ENCODE measurements at places on chromosomes 12 and 14.

- no peak for DNase-seq
Observed at GRCh38 chr12:26823390-26823789, 9.6 kb downstream of the ITPR2 start.

GRCh38 chr14:95261616-95262510 lies 57.8 kb downstream of the CLMN start:
- no peak for DNase-seq

GRCh38 chr14:83071888-83072501 lies 1538.3 kb upstream of the SEL1L start:
- DNase-seq, result no peak

DNA sequence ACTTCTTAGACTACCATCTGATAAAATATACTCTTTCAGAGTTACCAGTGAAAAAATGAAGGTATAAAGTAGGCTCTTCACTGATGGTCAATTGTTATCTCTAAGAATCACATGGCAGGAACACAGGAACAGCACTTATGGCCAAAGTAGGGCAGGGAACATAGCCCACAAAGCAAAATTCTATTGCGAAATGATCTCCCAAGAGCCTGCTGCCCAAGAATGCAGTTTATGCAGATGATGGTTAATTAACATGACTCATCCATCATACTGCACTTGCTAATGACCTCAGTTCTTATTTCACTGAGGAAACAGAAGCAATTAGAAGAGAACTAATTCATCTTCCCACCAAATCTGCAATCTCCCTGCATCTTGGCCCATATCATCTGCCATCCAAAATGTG lies 133.8 kb downstream of the SLC2A13 start:
- DNase-seq, result no peak

GRCh38 chr12:81095501-81096232 lies 17.8 kb downstream of the ACSS3 start:
- DNase-seq, result no peak

- no peak for DNase-seq
Observed at GRCh38 chr12:1835211-1836131, 15.1 kb downstream of the LRTM2 start.

DNA sequence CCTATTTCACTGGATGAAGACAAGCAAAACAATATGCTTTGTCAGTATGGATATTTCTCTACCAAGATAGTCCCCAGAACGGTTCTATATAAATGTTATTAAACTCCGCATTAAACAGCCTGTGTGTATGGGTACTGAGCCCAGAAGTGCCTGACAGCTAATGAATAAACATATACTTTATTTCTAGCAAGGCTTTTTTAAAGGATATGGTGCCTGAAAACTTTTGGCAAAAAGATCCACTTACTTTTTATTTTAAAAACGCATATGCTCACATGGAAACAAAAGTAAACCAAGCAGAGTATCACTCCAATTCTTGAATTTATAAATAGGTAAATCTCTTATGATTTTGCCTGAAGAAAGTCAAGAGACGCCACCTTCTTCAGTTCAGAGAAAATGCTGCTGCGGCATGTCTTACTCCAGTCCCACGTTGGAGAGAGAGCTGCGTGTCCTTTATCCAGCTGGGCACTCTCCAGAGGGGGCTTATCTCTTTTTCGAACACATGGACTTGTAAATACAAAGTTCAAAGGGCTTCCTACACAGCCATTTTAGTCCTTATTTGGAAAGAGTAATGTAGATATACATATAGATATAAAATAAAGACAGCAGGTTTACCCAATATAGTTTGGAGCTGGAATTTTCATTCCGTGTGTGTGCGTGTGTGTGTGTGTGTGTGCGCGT lies 264.2 kb downstream of the ADAMTS20 start:
- no peak for DNase-seq

- DNase-seq, result no peak
Observed at GRCh38 chr12:67589078-67589477, 59.5 kb upstream of the DYRK2 start.

DNA sequence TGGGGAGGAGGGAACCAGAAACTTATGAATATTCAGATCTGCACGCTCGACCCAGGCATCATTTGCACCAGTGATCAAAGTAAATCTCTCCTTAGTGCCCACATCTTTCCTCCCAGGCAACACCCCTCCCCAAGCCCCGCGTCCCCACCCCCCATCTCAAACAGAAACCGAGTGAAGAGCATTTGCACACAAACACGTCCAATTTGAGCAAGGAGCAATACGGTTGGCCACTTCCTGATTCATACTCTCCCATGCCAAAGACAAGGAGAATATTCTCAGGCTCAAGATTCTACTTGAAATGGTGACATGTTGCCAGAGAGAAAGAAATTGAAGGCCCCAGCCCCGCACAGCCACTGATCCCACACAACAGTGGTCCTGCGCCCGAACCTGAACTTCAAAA lies 7.1 kb downstream of the FOXN3 start:
- no peak for DNase-seq

DNA sequence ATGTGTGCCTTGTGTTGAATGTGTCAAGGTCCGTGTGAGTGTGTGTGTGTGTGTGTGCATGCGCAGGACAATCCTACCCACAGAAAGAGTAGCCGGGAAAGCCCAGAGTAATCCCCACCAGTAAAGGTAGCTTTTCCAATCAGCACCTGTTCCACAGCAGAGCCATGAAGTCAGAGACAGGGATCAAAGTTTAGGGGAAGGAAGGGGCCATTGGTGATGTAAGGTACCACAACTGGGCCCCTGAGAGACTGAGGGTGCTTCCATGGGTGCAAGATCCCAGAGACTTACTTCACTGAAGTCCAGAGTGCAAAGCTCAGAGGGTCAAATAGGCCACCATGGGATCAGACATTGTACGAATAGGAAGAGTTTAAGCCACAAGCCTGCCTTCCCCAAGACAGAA lies 20.5 kb downstream of the OR10P1 start:
- DNase-seq, result no peak

GRCh38 chr14:34254031-34254430 lies 208.0 kb downstream of the SPTSSA start:
- no peak for DNase-seq

DNA sequence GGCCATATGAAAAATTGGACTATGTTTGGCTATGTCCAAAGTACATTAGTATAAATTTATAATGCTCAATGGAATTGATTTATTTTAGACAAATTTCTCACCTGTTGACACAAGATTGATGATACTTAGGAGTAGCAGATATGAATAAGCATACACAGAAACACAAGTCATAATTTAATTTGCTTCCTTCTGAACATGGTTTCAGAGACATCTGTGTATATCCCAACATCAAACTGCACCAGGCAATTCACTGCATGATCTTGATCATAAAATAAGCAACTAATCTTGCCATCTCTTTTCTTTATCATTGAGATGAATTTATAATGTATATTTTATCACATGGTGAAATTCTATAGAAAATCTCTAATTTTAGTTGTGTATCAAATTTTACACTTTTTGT lies 3.8 kb downstream of the CLECL1 start:
- no peak for DNase-seq

DNA sequence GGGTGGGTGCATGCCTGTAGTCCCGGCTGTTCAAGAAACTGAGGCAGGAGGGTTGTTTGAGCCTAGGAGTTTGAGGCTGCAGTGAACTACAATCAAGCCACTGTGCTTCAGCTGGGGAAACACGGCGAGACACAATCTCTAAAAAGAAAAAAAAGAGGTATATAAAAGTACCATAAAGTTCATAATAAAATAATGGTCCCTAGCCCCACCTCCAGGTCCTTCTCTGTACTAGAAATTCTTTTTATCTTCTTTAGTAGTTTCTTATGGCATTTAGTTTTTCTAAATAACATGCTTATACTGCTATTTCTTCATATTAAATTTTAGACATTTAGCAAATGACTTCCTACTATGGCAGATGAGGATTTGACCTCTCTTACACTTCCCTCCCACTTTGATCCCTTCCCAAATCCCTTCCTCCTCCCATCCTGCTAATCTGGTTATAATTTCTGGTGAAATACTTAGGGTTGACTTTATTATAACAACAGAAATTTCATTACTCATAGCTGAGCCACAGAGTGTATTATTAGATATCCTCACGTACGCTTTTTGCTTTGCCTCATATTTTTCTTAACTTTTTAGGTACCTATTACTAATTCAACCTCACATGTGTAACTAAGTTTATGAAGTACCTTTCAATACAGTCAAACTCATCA lies 94.7 kb downstream of the SLC41A2 start:
- DNase-seq, result no peak

GRCh38 chr12:102051431-102051965 lies 10.3 kb downstream of the WASHC3 start:
- DNase-seq, result no peak

- no peak for DNase-seq
Observed at GRCh38 chr12:13257356-13257875, 60.9 kb downstream of the EMP1 start.

- peak; percentile 8 for DNase-seq
Observed at GRCh38 chr12:91627225-91627624, 444.6 kb upstream of the DCN start.

DNA sequence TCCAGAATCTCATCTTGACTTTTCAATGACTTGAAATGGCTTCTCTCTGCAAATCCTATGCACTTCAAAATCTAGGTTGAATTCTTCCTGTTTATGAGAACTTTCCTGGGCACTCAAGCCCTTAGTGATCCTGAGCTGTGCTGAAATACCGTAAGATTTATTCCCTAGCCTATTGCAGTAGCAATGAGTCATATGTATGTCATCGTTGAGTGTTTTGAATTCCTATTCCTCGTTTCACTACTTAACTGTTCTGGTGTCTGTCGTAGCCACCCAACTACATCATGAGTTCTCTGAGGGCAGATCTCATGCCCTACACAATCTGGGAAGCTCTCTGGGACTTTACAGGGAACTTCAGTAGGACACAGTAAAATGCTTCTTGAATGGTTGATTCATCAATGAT lies 190.8 kb upstream of the TMEM132C start:
- DNase-seq, result peak; percentile 31

- no peak for DNase-seq
Observed at GRCh38 chr14:103742499-103743255, 27.1 kb downstream of the ZFYVE21 start.

- DNase-seq, result no peak
Observed at GRCh38 chr12:120997448-120997847, 18.8 kb downstream of the C12orf43 start.

GRCh38 chr14:22472935-22473854 lies 115.8 kb downstream of the DAD1 start:
- peak; percentile 54 for DNase-seq

DNA sequence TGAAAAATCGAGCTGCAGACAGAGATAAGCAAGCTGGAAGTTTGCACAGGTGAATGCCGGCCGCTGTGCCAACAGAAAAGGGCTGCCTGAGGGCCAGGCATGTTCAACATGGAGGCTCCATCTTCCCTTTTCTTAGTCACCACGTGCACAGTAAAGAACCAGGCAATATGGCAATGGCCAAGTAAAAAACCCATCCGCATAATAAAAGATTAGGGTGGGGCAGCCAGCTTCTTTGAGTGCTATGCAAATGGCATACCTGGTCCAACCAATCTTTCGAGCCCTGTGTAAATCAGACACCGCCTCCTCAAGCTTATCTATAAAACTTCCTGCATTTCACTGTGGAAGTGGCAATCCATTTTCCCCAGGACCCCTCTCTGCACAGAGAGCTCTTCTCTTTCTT lies 16.7 kb downstream of the PNP start:
- no peak for DNase-seq

- DNase-seq, result peak; percentile 5
Observed at GRCh38 chr12:23221066-23221465, 596.1 kb downstream of the ETNK1 start.

- no peak for DNase-seq
Observed at GRCh38 chr12:21815306-21816062, 41.0 kb upstream of the KCNJ8 start.

GRCh38 chr12:63994704-63995103 lies 150.2 kb downstream of the SRGAP1 start:
- no peak for DNase-seq

DNA sequence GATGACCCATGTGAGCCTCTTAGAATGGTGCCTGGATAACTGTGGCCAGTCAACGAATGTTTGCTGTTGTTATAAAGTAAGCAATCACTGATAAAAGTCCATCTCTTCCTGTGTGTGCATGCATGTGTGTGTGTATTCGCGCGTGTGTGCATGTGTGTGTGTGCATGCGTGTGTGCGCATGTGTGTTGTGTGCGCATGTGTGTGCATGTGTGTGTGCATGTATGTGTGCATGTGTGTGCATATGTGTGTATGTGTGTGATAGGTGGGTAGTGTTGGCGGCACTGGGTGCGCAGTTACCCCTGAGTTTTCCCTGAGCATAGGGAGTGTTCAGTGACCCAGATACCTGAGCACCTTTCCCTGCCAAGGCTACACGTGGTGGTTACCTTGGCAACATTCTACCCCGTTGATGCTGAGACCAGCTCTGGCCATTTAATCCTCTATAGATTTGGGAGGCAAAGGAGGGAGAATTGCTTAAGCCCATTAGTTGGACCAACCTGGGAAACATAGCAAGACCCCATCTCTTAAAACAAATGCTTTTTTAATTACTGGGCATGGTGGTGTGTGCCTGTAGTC lies 137.8 kb downstream of the SLC15A4 start:
- no peak for DNase-seq

GRCh38 chr12:79366374-79366773 lies 324.4 kb downstream of the PAWR start:
- DNase-seq, result no peak

DNA sequence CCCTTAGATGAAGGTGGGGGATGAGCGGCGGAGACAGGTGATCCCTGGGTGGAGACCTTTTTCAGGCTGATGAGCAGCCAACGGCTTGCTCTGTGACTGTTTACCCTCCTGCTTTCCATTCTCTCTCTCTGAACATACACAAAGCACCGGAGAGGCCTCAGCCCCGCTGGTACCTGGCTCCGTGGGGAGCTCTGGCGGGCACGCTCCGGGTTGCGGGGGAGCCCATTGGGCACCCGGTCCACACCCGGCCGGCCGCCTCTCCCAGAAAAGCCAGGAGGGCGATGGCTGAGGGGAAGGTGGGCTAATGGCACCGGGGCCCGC lies 545 bp downstream of the SMARCC2 start:
- no peak for DNase-seq

DNA sequence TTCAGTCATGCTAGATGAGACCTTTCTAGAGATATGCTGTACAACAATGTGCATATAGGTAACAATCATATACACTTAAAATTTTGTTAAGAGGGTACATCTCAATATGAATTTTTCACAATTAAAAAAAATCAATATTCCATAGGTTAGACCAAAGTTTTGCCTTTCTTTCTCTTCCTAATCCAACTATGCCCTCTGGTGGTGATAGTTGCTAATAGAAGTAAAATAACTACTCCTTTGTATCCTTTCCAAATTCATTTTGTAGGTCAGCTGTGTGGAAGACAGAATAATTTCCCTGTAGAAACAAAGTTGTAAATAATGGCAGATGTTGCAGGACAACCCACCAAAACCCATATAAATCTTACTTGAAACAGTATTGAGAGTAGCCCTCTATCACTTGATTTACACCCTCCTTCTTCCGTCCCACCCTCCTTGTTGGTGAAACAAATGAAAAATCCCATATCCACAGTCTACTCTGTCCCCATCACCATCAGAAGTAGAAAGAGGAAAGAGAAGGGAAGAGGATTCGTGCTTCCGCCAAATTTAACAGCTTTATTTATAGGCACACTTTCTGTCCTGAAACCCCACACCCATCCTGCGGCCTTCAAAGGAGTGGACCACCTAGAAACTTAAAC lies 34.2 kb upstream of the KICS2 start:
- peak; percentile 46 for DNase-seq

Data from RWPE1 (cell line).